ENCODE measurements at places on chromosomes 11 and 22.
A peak's percentile ranks its signal among the peaks of the same experiment; 100 is the strongest.

DNA sequence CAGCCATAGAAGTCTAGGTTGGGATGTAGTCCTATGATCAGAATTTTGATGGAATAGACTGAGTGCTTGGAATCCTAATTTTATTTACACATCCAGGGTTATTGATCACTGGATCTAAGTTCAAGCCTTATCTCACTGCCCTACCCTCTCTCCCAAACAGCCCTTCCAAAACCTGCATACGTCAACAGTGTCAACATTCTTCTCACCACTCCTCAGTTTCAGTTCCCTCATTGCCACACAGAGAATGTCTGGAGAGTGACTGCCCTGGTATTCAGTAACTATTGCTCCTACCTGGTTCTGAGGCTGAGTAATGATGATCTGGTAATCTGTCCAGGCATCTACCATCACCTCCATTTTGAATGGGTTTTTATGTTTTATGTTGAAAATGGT, 60.0 kb downstream of the GLYATL1 start:
- no peak for DNase-seq

DNA sequence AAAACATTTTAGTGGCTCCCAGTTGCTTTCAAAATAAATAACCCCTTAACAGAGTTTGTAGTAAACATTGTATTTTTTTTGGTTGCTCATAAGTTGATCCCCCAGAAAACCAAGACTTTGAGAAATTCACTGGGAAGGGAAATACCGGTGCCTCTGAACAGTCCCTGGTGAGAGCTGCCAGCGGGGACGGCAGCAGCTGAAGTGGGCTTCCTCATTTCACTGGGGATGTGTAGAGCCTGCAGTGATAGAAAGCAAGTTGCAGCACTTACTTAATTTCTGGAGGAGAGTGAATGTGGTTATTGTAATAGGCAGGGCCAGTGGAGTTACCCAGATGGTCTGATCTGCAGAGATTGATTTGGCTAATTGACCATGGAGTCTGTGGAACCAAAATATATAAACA, 18.6 kb upstream of the MCHR1 start:
- no peak for DNase-seq

DNA sequence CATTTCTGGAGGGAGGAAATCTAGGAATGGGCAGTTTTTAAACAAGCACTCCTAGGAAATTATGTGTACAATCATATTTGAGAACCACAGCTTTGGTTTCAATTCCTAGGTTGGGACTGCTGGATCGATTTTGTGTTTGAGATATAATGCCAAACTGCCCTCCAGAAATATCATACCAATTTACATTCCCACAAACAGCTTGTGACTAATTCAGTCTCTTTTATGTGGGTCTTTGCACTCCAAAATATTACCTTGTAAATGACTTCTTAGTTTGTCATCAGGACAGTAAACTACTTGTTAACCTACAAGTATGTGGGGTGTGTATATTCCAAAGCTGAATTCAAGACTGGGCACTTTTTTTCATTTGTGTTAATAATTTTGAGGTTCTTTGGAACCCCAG, 9.8 kb upstream of the BARX2 start:
- no peak for DNase-seq

GRCh38 chr11:67357831-67358670, 4.7 kb upstream of the POLD4 start:
- DNase-seq, result no peak

DNA sequence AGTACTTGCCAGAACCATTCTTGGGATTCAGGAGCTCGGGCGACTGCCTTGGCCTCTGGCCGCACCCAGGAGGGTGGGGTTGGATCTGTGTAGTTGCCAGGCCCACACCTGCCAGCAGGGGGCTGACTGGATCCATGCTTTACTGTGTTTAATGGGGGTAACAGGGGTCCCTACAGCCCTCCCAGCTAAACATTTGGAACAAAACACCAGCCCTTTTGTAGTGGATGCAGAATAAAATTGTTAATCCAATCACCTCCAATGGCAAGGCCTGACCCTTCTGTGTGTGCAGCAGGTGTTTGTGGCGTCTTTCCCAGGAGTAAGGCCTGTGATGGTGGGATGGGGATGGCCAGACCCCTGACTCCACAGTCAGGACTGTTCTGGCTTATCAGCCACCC, 22.5 kb downstream of the SUN2 start:
- DNase-seq, result peak; percentile 44

- DNase-seq, result no peak
These were observed 100.8 kb upstream of the ASPHD2 start for GRCh38 chr22:26328221-26328620.

GRCh38 chr11:15073361-15074205, at the start of gene CALCB:
Gene CALCB (plus strand): TSS chr11:15073593. CDS start chr11:15074719, 1,126 bp downstream.
- peak; percentile 37 for DNase-seq

GRCh38 chr22:36439481-36440271, 41.8 kb downstream of the TXN2 start:
- no peak for DNase-seq

DNA sequence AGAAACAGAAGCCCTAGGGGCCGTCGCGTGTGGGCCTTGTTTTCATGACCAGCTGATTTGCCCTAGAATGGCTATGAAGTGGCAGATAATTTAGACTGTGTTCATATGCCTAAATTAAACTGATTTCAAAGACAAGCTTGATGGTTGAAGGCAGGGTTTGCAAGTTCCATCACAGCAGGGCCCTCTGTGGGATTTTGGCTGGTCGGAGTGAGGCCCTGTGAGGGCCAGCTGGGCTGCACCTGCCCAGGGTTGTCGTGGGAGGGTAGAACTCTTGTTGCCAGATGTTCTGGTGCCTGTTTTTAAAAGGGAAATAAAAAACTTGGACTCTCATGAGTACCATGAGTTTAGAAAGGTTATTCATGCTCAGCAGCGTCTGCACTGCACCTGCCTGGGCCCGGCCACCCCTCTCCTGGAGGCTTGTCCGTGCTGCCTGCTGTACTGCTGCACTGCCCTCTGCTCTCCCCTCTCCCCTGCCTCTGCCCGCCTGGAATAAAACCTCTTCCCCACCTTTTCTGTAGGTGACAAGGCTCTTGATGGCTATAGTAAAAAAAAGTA, 44.1 kb downstream of the AP2A2 start:
- DNase-seq, result no peak

- DNase-seq, result peak; percentile 74
These were observed 1.1 kb downstream of the TM7SF2 start for GRCh38 chr11:65112546-65113360.

- DNase-seq, result no peak
These were observed 211.7 kb downstream of the FAM76B start for GRCh38 chr11:95577716-95578460.
